ENCODE measurements at places on chromosomes 7 and 10.

DNA sequence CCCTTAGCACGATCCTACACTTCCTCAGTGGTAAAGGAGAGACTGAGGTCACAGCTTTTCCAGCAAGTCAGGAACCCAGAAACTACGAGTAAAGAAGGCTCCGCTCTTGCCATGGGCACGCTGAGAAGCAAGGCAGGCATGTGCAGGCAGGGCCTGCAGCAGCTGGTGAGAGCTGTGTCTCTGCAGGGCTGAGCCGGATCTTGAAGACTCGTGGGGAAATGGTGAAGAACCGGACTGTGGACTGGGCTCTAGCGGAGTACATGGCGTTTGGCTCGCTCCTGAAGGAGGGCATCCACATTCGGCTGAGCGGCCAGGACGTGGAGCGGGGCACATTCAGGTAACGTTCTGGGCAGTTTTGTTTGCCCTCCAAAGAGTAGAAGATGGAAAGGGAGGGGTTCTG is 51.9 kb upstream of the ZMIZ2 start:
- H3K36me3 ChIP-seq = peaks cover 69% of the 10 kb centered on the region
- H3K27ac ChIP-seq = no peak overlapping the region
- H3K4me1 ChIP-seq = no peaks in the 10 kb centered on the region
- DNase-seq = no peak
- H3K4me3 ChIP-seq = no peak overlapping the region

- no peaks in the 10 kb centered on the region for H3K36me3 ChIP-seq
- H3K27me3 ChIP-seq = peaks cover 2% of the 10 kb centered on the region
- H3K27ac ChIP-seq = no peak overlapping the region
- DNase-seq = no peak
These were observed 218.6 kb downstream of the DGKI start for GRCh38 chr7:137628216-137628615.

- DNase-seq = no peak
- no peak overlapping the region for H3K4me3 ChIP-seq
- peaks cover 43% of the 10 kb centered on the region for H3K4me1 ChIP-seq
- H3K27ac ChIP-seq = peak overlapping the region; percentile 74
These were observed 69.7 kb upstream of the FGFR2 start for GRCh38 chr10:121667948-121668313.

- H3K36me3 ChIP-seq = peaks cover 12% of the 10 kb centered on the region
- DNase-seq = no peak
- H3K4me3 ChIP-seq = no peak overlapping the region
- peak overlapping the region; percentile 100 for H3K27ac ChIP-seq
These were observed 12.4 kb downstream of the CPA5 start for GRCh38 chr7:130356876-130357611.

GRCh38 chr10:87798082-87798481 is 19.9 kb downstream of the ATAD1 start:
- no peak overlapping the region for H3K27ac ChIP-seq
- no peaks in the 10 kb centered on the region for H3K27me3 ChIP-seq
- DNase-seq = no peak
- H3K36me3 ChIP-seq = peaks cover 62% of the 10 kb centered on the region
- no peaks in the 10 kb centered on the region for H3K4me1 ChIP-seq

- DNase-seq = no peak
- no peak overlapping the region for H3K27ac ChIP-seq
- peaks cover 2% of the 10 kb centered on the region for H3K27me3 ChIP-seq
- H3K4me1 ChIP-seq = peaks cover 5% of the 10 kb centered on the region
- no peak overlapping the region for H3K4me3 ChIP-seq
These were observed 21.8 kb upstream of the NDUFA5 start for GRCh38 chr7:123579416-123579815.

DNA sequence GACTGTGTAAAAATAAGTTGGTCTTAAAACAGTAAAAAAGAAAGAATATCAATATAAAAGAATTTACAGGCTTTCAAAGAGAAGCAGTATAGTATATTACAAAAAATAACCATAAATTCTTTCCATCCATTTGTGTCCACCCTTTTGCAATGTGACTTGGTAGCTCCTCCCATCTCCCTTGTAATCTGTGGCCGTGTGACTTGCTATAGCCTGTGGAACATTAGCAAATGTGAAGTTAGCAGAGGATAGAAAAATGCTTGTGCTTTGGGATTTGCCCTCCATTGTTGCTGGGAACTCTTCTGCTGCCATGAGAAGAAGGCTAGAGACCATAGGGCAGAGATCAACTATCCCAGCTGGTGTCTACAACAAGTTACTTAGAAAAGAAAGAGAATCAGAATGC is 30.2 kb downstream of the KLHL7 start:
- H3K27ac ChIP-seq = no peak overlapping the region
- H3K27me3 ChIP-seq = no peaks in the 10 kb centered on the region
- H3K4me3 ChIP-seq = no peak overlapping the region
- peaks cover 26% of the 10 kb centered on the region for H3K36me3 ChIP-seq

- H3K4me3 ChIP-seq = no peak overlapping the region
- H3K27ac ChIP-seq = no peak overlapping the region
- H3K27me3 ChIP-seq = no peaks in the 10 kb centered on the region
- peaks cover 19% of the 10 kb centered on the region for H3K4me1 ChIP-seq
- H3K36me3 ChIP-seq = peaks cover 9% of the 10 kb centered on the region
These were observed 18.8 kb downstream of the ANXA11 start for GRCh38 chr10:80186364-80187012.

DNA sequence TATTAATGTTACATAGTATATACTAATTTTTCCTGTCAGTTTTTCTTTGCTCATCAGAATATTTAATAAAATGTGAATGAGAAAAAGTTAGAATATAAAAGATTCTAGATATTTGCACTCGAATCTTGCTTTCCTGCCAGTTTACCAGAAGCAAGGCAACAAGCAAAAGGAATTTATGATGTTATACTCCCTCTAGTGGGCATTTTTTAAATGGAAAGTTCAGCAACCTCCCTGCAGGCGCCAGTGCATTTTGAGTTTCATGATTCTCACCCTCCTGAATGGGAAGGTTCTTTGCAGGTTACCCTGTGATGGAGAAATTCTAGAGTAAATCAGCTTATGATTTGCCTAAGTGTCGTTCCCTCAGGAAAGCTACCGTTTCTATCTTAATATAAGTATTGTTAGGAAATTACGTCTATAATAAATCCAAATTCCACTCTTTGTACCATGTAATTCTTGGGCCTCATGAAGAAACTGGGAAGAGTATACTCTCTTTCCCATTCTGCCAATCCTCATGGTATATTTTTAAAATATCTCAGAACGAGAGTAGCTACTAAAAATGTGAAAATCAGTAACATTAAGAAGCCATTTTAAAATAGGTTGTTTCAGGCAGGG is 350.0 kb downstream of the CRPPA start:
- H3K36me3 ChIP-seq = no peaks in the 10 kb centered on the region
- H3K27me3 ChIP-seq = no peaks in the 10 kb centered on the region

DNA sequence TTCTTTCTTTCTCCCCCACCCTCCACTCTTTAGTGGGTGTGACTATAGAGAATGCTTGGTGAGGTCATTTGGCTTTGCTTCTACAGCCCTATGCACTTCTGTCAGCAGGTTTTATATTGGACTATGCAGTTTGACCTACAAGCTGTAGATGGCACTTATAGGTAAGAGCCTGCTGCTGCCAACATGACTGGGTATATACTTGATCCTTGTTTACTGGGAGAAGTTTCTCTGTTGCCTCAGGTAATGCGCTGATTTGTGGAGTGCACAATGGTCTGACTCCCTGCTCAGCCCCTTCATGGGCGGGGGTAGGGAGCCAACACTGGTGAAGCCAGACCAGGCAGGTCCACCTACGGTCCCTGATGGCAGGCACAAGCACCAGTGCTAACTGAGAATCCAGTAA is 33.7 kb upstream of the C7orf33 start:
- no peak for DNase-seq
- H3K27ac ChIP-seq = no peak overlapping the region
- peaks cover 2% of the 10 kb centered on the region for H3K36me3 ChIP-seq
- no peak overlapping the region for H3K4me3 ChIP-seq

GRCh38 chr7:31077484-31078362 is 25.6 kb downstream of the ADCYAP1R1 start:
- H3K27ac ChIP-seq = no peak overlapping the region
- peaks cover 2% of the 10 kb centered on the region for H3K4me1 ChIP-seq
- peaks cover 66% of the 10 kb centered on the region for H3K27me3 ChIP-seq
- no peaks in the 10 kb centered on the region for H3K36me3 ChIP-seq
- no peak overlapping the region for H3K4me3 ChIP-seq
- DNase-seq = no peak

GRCh38 chr10:110303681-110304080 is 1.0 kb downstream of the SMNDC1 start:
- peaks cover 24% of the 10 kb centered on the region for H3K4me1 ChIP-seq
- no peaks in the 10 kb centered on the region for H3K27me3 ChIP-seq
- peak overlapping the region; percentile 94 for H3K4me3 ChIP-seq
- H3K27ac ChIP-seq = peak overlapping the region; percentile 99
- DNase-seq = no peak

DNA sequence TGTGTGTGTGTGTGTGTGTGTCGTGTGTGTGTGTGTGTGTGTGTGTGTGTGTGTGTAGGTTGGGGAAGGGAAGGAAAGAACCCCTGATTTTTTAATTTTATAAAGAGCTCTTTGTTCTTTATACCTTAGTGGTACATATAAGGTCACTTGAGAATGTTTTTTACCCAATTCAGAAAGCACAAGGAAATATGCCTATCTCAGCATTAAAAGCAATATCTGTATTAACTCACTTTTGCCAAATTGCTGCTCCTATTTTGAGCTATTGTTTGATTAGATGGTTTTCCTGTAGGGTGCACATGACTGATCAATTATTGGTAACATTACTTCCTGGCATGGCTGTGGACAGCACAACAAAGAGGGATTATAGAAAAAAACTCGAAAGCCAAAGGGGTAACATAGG is 60.5 kb downstream of the SEMA3D start:
- no peak overlapping the region for H3K4me3 ChIP-seq
- DNase-seq = no peak
- H3K36me3 ChIP-seq = peaks cover 6% of the 10 kb centered on the region
- peak overlapping the region; percentile 93 for H3K27ac ChIP-seq
- no peaks in the 10 kb centered on the region for H3K27me3 ChIP-seq
- peaks cover 30% of the 10 kb centered on the region for H3K4me1 ChIP-seq

DNA sequence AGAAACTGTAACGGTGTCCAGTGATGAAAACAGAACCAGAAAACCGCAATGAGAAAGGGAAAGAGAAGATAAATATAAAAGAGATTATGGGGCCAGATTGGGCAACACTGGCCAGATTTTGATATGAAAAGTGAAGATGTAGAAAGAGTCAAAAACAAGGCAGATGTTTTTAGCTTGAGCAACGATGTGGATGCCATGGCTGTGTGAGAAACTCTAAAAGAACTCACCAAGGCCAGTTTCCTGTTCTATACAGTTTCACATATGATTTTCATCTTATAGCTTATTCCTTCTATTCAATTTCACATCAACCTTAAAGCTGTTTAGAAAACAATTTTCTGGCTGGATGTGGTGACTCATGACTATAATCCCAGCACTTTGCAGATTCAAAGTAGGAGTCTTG is 36.3 kb downstream of the CSTF2T start:
- peaks cover 28% of the 10 kb centered on the region for H3K4me1 ChIP-seq
- no peaks in the 10 kb centered on the region for H3K36me3 ChIP-seq
- no peaks in the 10 kb centered on the region for H3K27me3 ChIP-seq
- no peak overlapping the region for H3K4me3 ChIP-seq

GRCh38 chr7:81608748-81609382 is 161.0 kb downstream of the HGF start:
- no peaks in the 10 kb centered on the region for H3K27me3 ChIP-seq
- no peak overlapping the region for H3K4me3 ChIP-seq
- H3K36me3 ChIP-seq = no peaks in the 10 kb centered on the region

DNA sequence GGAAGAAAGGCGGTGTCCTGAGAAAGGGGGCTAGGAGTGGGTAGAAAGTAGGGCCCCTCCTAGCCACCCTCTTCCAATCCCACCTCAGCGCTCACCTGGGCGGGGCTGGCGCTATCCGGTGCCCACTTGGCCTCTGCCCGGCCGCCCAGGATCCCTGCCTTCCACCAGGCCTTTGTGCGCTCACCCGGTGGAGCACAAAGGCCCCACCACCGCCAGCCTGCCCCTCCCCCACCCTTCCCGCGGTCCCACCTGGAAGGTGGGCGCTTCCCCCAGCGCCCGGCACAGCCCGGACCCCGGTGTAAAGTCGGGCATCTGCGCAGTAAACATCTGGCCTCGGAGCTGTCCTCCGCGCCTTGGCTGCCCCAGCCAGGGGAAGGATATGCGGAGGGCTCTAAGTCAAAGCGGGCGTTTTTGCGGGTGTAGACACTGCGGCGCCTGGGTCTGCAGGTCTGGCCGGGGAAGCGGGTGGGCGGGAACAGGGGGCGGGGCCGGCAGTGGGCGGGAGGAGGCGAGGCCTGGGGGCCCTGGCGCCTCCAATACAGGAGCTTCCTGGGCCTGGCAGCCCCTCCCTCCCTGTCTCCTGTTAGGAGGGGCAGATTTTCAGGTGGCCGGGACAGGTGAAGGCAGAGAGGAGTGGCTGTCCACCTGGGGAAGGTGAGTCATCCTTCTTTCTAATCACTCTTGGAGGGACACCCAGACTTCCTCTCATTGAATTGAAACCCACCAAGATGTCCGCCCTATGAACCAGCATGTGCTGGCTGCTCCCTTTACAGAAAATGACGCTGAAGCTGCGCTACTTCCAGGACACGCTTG is 49.3 kb downstream of the PNLIPRP2 start:
- H3K4me1 ChIP-seq = peaks cover 25% of the 10 kb centered on the region
- peak; percentile 58 for DNase-seq
- H3K36me3 ChIP-seq = peaks cover 16% of the 10 kb centered on the region
- H3K4me3 ChIP-seq = peak overlapping the region; percentile 75

DNA sequence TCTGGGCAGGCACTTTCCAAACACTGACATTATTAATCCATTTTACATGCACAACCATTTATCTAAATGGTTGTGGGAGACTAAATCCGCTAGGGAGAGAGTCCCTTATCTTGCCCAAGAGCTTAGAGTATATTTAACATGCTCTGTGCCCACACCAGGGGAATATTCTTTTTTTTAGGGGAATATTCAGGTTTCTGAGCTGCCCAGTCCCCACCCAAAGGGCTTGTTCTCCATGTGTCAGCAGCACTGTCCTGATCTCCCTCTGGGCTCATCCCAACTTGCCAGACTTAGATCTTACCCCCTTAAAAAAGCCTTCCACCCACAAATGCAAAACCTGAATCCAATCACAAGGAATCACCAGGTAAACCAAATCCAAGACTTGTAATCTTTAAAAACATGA is 132.1 kb downstream of the ATXN7L1 start:
- peaks cover 2% of the 10 kb centered on the region for H3K36me3 ChIP-seq

DNA sequence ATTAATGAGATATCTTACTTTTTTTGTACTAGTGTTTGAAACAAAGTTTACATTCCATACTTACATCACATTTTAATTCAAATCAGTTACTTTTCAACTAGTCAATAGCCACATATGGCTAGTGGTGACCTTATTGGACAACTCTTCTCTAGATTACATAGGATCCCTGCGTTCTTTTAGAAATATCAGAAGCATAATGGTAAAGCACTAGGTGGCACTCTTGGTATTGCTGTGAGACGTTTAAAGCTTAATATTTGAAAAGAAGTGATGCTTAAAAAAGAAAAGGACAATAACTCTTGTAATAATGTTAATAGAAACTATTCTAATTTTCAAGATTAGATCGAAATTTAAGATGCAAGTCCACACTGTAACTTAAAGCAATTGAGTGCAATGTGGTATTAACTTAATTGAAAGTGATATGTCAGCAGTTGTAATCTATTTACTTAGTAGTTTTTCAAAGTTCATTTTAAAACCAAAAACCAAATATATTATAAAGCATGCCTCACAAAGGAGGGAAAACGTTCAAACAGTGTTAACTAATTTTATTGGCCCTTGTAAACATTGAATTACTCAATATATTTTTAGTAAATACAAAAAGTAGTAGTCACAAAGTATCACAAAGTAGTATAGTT is 339.1 kb downstream of the ATRNL1 start:
- DNase-seq = no peak
- H3K36me3 ChIP-seq = peaks cover 4% of the 10 kb centered on the region
- no peak overlapping the region for H3K4me3 ChIP-seq

- peaks cover 25% of the 10 kb centered on the region for H3K4me1 ChIP-seq
- no peak overlapping the region for H3K4me3 ChIP-seq
- no peak for DNase-seq
- H3K27me3 ChIP-seq = no peaks in the 10 kb centered on the region
- H3K27ac ChIP-seq = peak overlapping the region; percentile 59
These were observed 710.1 kb downstream of the PARD3 start for GRCh38 chr10:34104829-34105572.

Measured in mesothelial cell of epicardium (in vitro differentiated cells).